ENCODE measurements at places on chromosomes 6 and 20. TPM values are rescaled to one million over a fixed set of nuclear protein-coding genes. Genes with fewer than 3 reads are reported as not detected.

Gene FLRT3
- total RNA-seq: 4.6 TPM

Gene TNXB
- 20.1 TPM for total RNA-seq

Gene PTCHD4
- total RNA-seq: not detected

Gene SIRPG
- 0.69 TPM for total RNA-seq

Gene EGFL8
- total RNA-seq: 13.7 TPM

DNA sequence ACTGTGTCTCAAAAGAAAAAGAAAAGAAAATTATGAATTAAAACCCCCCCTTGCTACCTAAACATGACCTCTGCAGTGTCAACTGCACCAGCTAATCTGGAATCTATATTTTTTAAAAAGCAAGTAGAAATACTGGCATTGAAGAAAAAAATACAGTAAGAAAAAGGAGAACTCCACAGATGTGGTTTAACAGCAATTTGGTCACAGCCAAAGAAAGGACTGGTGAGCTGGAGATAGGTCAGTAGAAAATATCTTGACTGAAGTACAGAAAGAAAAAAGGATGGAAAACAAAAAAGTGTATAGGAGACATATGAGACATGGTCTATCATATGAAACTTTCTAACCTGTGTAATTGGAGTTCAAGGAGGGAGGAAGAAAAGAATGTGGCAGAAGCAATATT is 44.1 kb upstream of the ERVFRD-1 start:
- H3K4me1 ChIP-seq: no peaks in the 10 kb centered on the region
- no peaks in the 10 kb centered on the region for H3K27me3 ChIP-seq
- no peak overlapping the region for H3K4me3 ChIP-seq
- no peak for DNase-seq

DNA sequence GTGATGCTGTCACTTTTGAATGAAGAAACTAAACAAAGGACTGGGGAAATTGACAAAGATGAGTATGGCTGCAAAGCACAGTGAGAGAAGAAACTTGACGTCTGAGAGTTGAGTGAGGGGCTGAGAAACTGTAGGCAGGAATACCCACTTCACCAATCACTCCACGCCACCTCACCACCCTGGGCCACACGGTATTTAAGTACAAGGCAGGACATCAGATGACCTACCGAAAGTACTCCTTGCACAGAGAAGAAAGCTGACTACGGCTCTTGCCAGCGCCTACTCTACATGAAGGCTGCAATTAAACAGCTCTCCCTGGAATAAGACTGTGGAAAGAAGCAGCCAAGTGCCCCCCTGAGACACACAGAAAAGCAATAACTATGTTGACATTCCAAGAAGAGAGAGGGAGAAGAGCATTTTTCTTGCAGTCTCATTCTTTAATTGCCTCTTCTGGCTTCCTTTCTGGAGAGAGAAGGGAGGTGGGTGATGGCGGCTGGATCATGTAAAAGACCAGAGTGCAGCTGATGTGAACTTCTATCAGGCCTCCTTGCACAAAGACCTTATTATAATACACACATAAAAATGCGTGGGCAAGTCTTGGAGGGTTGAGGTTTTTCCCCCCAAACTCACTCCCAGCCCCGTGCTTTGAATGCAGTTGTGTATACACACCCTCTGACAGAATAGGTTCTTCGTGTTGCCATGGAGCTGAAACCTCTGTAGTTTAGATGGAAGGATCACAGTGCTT is 44.6 kb downstream of the HIVEP2 start:
- no peaks in the 10 kb centered on the region for H3K36me3 ChIP-seq
- no peak overlapping the region for H3K27ac ChIP-seq
- no peak overlapping the region for H3K4me3 ChIP-seq
- H3K4me1 ChIP-seq: no peaks in the 10 kb centered on the region
- DNase-seq: no peak

DNA sequence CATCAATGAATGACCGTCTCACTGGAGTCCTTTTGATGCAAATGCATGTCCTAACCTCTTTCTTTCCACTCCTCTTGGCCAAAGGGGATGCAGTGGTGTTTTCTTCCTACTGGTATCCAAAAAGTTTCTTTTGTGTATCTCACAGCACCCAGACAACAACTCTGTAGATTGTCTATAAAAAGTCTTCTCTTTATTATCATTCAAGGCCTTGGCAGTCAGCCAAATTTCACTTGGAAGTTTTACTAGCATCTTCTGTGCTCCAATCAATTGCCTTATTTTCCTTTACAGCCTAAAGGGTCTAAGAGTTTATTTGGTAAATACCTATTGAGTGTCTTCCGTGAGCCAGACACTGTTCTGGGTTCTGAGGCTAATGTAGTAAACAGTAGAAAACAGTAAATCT is 150.2 kb upstream of the RNF217 start:
- H3K27ac ChIP-seq: no peak overlapping the region
- no peaks in the 10 kb centered on the region for H3K4me1 ChIP-seq
- no peak overlapping the region for H3K4me3 ChIP-seq
- H3K36me3 ChIP-seq: no peaks in the 10 kb centered on the region
- DNase-seq: no peak
- no peaks in the 10 kb centered on the region for H3K27me3 ChIP-seq

DNA sequence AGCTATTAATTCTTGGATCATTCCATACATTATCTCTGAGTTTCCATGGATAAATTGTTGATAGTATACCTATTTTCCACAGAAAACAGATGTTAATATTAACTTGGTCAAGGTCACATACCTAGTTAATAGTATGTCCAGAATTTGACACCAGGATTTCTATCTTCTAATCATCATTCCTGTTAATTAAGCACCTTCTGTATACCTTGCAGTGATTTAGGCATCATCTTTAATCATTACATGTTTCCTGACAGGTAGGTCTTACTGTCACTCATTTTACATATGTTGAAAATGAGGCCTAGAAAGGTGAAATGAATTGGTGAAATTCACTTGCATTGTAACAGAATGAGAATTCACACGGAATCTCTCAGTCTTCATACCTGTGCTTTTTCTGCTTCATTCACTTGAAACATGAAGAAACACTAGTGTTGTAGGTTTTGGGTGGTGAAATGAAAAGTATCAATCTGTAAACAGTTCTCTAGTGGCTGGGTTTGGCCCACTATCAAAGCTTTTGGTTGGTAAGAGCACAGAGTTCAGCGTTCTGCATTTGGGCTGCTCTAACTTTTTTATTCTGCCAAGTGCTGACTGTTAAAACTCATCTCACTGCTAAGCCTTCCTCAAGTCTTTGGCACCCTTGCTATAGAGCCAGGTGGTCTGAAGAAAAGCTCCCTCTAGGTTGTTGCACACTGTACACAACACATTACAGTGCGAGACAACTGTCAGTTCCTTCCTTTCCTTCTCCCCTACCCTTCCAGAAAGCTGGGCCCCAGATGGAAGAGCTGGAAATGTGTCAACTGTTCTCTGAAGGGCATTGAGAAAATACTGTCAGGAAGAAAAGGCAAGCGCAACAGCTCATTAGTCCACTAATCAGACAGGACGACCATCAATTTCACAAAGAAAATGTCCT is 57.8 kb upstream of the C20orf144 start:
- H3K27ac ChIP-seq: no peak overlapping the region
- no peaks in the 10 kb centered on the region for H3K27me3 ChIP-seq
- H3K4me3 ChIP-seq: no peak overlapping the region
- no peaks in the 10 kb centered on the region for H3K4me1 ChIP-seq
- no peaks in the 10 kb centered on the region for H3K36me3 ChIP-seq

- H3K36me3 ChIP-seq: no peaks in the 10 kb centered on the region
- H3K4me1 ChIP-seq: peaks cover 2% of the 10 kb centered on the region
- no peak overlapping the region for H3K4me3 ChIP-seq
- DNase-seq: no peak
- peaks cover 2% of the 10 kb centered on the region for H3K27me3 ChIP-seq
Measured at GRCh38 chr6:27507041-27507956, 34.4 kb upstream of the ZNF184 start.

GRCh38 chr6:16694781-16695578 is 66.3 kb downstream of the ATXN1 start:
- no peaks in the 10 kb centered on the region for H3K4me1 ChIP-seq
- DNase-seq: no peak
- H3K4me3 ChIP-seq: no peak overlapping the region
- no peaks in the 10 kb centered on the region for H3K27me3 ChIP-seq

- H3K27ac ChIP-seq: no peak overlapping the region
- no peaks in the 10 kb centered on the region for H3K4me1 ChIP-seq
- DNase-seq: no peak
- H3K36me3 ChIP-seq: no peaks in the 10 kb centered on the region
- H3K27me3 ChIP-seq: no peaks in the 10 kb centered on the region
- H3K4me3 ChIP-seq: no peak overlapping the region
Measured at GRCh38 chr20:16397086-16397485, 176.2 kb downstream of the KIF16B start.

DNA sequence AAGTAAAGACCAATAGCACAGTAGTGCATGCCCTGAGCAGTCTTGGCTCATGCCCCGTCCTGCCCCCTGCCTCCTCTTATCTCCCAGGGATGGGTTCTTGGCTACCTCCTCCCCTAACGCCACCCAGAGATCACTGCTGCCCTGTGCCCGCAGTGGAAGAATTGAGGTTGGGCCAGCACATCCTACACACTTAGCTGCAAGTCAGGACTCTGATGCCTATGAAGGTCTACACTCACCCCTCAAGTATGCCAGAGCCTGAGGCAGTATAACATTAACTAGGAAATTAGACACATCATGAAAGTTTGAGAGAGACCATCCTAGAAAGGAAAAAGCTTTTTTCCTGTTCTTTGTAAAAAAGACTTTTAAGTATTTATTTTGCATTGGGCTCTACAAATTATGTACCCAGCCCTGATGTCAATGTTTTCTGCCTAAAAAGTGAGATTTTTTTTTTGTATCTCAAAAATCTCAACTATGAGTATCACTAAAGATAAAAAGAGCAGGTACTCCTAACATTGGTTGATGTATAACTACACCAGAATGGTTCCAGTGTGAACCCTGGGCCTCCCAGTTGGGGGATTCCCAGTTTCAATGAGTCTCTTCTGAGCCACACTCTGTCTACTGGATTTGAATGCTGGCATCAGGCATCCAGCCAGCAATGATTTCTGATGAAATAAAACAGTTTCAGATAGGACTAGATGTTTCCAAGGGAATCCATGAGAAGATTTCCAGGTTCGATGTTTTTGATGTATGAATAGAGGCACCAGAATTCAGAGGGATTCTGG is 115.4 kb downstream of the ISM1 start:
- DNase-seq: no peak
- no peak overlapping the region for H3K27ac ChIP-seq
- H3K36me3 ChIP-seq: no peaks in the 10 kb centered on the region
- H3K4me1 ChIP-seq: no peaks in the 10 kb centered on the region

DNA sequence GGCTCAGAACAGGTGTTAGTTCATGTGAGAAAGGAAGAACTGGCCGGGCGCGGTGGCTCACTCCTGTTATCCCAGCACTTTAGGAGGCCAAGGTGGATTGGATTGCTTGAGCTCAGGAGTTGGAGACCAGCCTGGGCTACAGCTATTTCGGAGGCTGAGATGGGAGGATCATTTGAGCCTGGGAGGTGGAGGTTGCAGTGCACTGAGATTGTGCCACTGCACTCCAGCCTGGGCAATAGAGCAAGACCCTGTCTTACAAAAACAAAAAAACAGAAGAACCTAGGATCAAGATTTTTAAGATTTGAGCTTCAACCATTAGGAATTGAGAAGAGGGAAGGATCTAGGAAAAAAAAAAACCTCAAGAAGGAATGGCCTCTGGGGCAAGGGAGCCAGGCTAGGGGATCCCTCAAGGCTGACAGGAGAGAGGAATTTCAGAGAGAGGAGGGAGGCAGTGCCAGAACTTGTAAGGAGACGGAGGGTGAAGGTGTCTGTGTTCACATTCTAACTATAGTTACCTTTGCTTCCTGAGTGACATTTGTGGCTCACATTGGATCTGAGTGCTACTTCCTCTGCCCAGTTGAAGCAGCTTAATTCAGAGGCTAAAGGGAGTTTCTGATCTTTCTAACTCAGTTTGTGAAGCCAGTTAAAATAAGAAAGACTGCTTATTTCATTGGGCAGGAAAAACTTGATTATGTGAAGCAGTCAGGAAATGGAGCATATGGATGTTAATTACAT is 26.1 kb downstream of the CHMP4B start:
- no peak overlapping the region for H3K4me3 ChIP-seq
- H3K27ac ChIP-seq: peak overlapping the region; percentile 30
- H3K27me3 ChIP-seq: no peaks in the 10 kb centered on the region
- H3K4me1 ChIP-seq: peaks cover 35% of the 10 kb centered on the region
- no peak for DNase-seq

GRCh38 chr6:44675449-44675848 is 287.9 kb downstream of the CDC5L start:
- H3K36me3 ChIP-seq: no peaks in the 10 kb centered on the region
- no peaks in the 10 kb centered on the region for H3K4me1 ChIP-seq
- no peaks in the 10 kb centered on the region for H3K27me3 ChIP-seq
- DNase-seq: no peak
- no peak overlapping the region for H3K27ac ChIP-seq

GRCh38 chr6:166202321-166202733 is 34.7 kb upstream of the TBXT start:
- no peaks in the 10 kb centered on the region for H3K27me3 ChIP-seq
- H3K36me3 ChIP-seq: no peaks in the 10 kb centered on the region
- H3K4me1 ChIP-seq: no peaks in the 10 kb centered on the region
- DNase-seq: no peak
- no peak overlapping the region for H3K27ac ChIP-seq

DNA sequence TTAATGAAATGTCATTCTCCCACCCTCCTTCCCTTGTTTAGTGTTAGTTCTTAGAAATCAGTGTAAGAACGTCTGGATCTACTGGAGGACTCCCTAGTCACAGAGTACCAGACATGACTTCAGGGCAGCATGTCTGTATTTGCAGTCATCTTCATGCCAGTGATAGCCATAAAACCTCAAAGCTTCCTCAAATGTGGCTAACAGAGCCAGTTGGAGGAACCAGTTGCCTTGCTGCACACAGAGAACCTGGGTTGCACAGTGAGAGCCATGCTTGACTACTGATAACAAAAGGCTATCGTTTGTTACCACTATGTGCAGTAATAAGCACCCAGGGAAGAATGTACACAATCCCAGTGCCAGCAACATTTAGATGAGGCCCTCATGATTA is 20.1 kb downstream of the NT5E start:
- no peaks in the 10 kb centered on the region for H3K4me1 ChIP-seq
- no peak for DNase-seq
- no peaks in the 10 kb centered on the region for H3K36me3 ChIP-seq
- H3K4me3 ChIP-seq: no peak overlapping the region
- H3K27ac ChIP-seq: no peak overlapping the region
- H3K27me3 ChIP-seq: no peaks in the 10 kb centered on the region

GRCh38 chr6:106797186-106797585 is 167.8 kb downstream of the QRSL1 start:
- no peaks in the 10 kb centered on the region for H3K4me1 ChIP-seq
- H3K27ac ChIP-seq: no peak overlapping the region
- no peaks in the 10 kb centered on the region for H3K36me3 ChIP-seq
- no peak for DNase-seq

GRCh38 chr6:162962093-162962492 is 234.3 kb downstream of the PACRG start:
- no peaks in the 10 kb centered on the region for H3K4me1 ChIP-seq
- H3K36me3 ChIP-seq: no peaks in the 10 kb centered on the region
- no peak for DNase-seq
- H3K27me3 ChIP-seq: no peaks in the 10 kb centered on the region

DNA sequence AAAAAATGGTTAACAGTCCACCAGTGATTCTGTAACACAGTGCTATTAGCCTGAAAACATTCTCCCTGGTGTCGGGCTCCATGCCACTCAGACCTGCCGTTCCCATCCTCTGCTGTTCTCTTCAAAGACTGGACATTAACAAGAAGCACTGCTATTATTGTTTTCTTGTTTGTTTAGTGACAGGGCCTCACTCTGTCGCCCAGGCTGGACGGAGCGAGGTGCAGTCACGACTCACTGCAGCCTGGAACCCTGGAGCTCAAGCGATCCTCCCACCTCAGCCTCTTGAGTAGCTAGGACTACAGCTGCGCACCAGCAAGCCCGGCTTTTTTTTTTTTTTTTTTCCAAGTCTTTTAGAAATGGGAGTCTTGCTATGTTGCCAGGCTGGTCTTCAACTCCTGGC is 9.6 kb downstream of the RMND1 start:
- H3K4me3 ChIP-seq: no peak overlapping the region
- H3K27ac ChIP-seq: no peak overlapping the region
- H3K27me3 ChIP-seq: no peaks in the 10 kb centered on the region
- DNase-seq: no peak
